Midbrain (tissue), 1 donor: ENCODE measurements at places on chromosomes 4 and X.

GRCh38 chrX:3589474-3589873, 124.0 kb downstream of the PRKX start:
- DNase-seq, result no peak

GRCh38 chrX:50814701-50815100, 707 bp upstream of the SHROOM4 start:
- peak; percentile 71 for DNase-seq

GRCh38 chr4:43275779-43276178, 383.3 kb downstream of the GRXCR1 start:
- DNase-seq, result no peak

GRCh38 chr4:159337041-159337440, 234.2 kb downstream of the RAPGEF2 start:
- no peak for DNase-seq

GRCh38 chr4:120589787-120590186, 332.7 kb downstream of the PRDM5 start:
- DNase-seq, result no peak

GRCh38 chr4:170243662-170244288, 154.0 kb upstream of the AADAT start:
- DNase-seq, result no peak

GRCh38 chr4:121072224-121073003, at the start of gene NDNF:
NDNF (minus strand) TSS chr4:121072535; CDS start chr4:121045837, 26,698 bp downstream.
- peak; percentile 61 for DNase-seq

DNA sequence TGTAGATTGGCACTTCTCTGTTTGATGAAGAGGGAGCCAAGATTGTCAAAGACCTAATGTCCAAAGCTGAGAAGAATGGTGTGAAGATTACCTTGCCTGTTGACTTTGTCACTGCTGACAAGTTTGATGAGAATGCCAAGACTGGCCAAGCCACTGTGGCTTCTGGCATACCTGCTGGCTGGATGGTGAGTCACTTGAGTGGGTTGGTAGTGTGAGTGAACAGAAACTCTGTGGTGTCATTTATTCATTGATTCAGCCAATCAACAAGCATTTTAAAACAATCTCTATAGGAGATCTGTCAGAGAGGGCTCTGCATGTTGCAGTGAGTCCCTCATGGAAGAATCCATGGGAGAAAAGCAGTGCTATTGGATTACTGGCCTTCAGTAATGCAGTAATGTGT, 16.3 kb downstream of the TAF9B start:
- DNase-seq, result no peak

DNA sequence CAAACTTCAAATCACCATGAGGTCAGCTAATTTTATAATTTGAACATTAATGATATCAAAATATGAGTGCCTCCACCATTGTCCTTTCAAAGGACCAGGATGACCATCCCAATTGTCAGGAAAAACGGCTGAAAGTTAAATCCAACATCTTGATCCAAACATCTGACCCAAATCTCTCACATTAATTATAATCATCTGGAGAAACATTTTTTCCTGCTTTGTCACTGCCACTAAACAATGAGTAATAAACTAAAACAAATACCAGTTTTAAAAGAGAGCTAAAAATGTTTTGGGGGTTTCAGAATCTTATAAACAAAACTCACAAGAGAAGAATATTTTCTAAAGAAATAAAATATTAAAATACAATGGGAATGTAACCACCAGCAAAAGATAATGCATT, 45.7 kb upstream of the NDST4 start:
- DNase-seq, result no peak

- no peak for DNase-seq
Observed at GRCh38 chr4:147580396-147580795, 36.8 kb upstream of the TMEM184C start.
